ENCODE measurements at places on chromosomes 1 and 21.

DNA sequence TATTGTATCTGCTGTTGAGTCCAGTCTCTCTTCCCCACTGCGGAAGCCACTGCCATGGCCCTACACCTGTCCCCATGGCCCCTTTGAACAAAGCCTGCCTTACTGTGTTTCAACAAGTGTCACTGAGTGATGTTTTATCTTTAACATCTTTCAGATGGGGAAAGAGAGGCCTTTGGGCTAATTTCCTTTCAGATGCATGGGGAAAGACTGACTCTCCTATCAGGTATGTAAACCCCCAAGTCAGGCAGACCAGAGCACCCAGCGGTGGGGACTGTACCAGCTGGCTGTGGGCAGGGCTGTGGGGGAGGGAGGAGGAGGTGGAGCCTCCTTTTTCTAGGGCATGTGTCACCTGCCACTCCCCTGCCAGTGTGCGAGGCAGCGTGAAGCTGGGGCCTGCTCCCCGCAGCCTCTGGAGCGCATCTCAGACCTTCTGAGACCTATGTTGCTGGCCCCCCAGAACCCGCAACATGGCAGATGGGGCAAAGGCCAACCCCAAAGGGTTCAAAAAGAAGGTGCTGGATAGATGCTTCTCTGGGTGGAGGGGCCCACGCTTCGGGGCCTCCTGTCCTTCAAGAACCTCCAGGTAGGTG, at the start of gene PLA2G2F:
TSS of gene PLA2G2F (plus strand) at position 363 of the 590 bp plus-strand sequence. CDS start at position 468, 105 bp downstream.
- DNase-seq = no peak

GRCh38 chr1:155272466-155273342, 600 bp downstream of the CLK2 start:
- DNase-seq = no peak

GRCh38 chr1:61241411-61241838, 159.1 kb downstream of the NFIA start:
- DNase-seq = no peak

- peak; percentile 62 for DNase-seq
Measured at GRCh38 chr1:112508278-112509004, at the start of gene WNT2B. WNT2B (plus strand) TSS chr1:112508965; CDS start chr1:112509263, 298 bp downstream.

GRCh38 chr1:15249081-15249480, 2.1 kb downstream of the FHAD1 start:
- peak; percentile 60 for DNase-seq

GRCh38 chr1:115706587-115707425, 61.7 kb downstream of the CASQ2 start:
- DNase-seq = peak; percentile 23

GRCh38 chr1:207868251-207868773, 42.6 kb downstream of the CD34 start:
- DNase-seq = peak; percentile 24

DNA sequence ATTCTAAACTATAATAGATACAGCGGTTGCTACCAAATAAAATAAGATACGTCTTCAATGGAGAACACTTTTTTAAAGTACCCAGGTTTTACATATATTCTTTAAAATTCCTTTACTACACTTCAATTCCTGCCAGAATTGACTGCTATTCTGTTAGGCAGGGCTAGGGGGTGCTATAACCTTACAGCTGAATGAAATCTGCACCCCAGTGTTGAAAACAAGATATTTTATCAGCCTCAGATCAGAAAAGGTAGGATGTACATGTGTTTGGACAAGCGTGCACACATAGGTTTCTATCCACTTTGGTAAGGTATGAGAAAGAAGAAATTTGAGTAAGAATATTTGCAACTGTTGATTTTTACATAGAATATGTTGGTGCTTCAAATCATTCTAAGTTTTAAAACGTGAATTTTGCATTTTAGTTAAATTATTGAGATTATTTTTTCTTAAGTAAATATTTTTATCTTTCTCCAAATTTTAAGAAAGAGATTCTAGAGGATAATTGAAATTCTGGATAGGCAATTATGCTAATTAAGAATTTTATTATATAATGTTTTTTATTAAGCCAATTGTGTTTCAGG, 490.8 kb upstream of the ADGRL4 start:
- DNase-seq = no peak

DNA sequence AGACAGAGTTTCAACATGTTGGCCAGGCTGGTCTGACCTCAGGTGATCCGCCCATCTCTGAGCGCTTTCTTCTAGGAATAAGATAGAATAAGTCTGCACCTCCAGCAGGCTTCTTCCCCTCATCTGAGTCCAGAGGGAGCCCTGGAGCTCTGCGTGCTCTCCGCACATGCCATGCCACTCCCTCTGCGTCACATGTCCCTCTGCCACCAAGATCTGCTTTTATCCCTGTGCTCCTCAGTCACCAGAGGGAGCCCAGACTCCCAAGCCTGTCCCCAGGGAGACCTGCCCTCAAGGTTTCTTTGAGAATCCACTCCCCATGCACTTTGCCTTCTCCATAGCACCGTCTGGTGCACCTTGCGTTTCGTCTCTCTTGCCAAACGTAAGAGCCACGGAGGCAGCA, 213.0 kb downstream of the CAMTA1 start:
- DNase-seq = no peak

DNA sequence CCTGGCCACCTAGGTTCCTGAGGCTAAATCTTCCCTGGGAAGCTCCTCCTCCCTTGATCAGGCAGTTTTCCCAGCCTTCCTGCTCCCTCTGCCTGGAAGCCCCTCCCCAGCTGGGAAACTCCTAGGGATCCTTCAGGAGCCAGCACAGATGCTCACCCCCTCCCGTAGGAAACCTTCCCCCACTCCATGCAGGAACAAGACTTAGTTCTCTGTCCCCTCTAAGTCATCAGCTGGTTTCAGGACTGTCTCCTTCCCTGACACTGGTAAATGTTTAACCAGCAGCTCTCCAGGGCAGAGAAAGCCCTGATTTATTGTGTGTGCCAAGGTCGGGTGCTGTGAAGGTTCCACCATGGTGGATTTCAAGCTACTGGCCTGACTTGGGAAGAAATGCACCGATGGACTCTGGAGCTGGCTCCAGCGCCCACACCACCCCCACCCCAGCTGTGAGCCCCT, 25.0 kb downstream of the TTC39A start:
- no peak for DNase-seq

DNA sequence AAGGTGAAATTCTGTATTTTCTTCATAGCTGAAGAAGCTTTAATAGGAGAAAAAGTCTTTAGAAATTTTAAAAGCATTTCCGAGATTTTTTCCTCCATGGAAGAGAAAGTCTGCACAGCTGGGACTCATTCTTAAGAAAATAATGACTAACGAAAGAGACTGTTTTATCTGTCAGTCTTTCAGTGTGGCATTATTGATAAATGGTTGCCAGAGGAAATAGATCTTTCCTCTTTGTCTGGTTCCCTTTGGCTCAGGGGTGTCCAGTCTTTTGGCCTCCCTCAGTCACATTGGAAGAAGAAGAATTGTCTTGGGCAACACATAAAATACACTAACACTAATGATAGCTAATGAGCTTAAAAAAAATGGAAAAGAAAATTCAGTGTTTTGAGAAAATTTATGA, 49.9 kb downstream of the KDM1A start:
- DNase-seq = no peak

DNA sequence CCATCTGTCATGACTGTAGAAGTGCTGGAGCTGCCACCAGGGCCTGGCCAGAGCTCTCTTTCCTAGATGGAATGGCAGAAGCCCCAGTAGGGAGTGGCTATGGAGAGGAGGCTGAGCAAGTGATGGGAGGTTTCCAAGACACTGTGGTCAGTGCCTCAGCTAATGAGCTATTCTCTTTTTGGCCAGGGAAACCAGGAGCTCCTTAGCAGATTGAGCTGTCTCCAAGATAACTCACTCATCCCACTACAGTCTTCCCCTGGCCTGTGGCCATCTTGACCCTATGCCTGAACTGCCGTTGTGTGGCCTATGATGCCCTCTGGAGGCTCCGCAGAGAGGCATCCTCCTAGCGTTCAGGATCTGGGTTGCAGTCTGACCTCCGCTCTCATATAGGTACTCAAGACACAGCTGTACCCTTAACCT, 60.5 kb downstream of the ERI3 start:
- no peak for DNase-seq

DNA sequence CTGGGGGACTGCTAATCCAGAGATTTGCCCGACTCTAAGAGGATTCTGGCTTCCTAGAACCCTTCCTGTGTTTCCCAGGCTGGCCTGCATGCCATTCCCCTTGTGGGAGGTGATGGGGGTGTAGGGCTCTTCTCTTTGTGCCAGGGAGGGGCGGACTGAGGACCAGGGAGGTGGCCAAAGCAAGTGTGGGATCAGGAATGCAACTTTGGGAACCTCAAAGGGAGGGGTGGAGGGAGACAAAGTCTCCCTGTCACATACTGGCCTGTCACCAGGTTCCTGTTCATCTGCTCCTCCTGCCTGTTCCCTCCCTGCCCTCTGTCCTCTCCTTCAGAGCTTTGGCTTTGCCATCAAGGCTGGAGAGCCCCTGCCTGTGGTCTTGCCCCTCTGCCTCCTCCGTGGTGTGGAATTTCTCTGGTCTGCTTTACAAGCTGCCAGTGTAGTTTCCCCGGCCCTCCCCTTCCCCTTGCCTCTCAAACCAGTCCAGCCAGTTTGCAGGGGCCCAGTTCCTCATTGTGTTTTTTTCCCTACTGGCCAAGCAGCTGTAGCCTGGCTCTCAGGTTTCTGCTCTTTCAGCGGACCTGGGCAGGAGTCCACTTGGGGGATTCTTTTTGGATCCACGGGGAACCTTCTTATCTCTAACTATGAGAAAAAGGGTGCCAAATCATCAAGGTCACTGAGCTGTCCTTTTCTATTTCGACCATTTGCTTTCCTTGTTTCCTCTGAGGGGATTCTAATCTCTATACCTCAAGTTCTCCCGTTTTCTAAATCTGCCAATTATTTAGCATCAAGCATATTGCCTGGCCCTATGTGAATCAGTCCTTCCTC, 1.8 kb downstream of the CGN start:
- no peak for DNase-seq

GRCh38 chr1:53686091-53686964, 52.6 kb downstream of the GLIS1 start:
- DNase-seq = no peak

DNA sequence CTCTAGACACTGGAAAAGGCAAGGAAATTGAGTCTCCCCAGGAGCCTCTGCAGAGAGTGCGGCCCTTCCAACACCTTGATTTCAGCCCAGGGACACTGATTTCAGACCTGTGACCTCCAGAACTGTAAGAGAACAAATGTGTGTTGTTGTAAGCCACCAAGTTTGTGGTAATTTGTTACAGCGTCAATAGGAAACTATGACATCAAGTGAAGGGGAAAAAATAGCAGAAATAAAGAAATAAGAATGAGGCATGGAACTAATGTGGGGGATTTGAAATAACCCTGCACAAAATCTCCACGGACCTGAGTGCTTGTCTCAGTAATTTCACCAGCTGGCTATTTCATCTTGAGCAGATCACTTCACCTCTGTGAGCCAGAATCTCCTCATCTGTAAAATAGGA, 227.8 kb upstream of the JUN start:
- no peak for DNase-seq

DNA sequence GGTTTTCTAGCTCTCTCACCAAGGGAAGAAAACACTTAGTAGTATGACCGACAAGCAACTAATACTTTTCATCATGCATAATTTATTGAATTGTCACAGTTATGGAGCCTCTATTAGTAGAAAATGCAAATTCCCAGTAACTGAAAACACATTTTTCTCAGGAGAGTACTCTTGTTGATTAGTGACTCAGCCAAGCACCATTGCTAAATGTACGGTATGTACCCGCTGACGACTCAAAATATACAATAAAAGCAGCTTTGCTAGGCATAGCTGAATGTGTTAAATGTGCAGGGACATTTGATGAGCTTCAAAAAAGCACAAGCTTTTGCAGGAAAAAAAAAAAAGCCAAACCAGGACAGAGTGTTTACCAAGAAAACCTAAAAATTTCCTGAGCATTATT, 63.9 kb downstream of the WDR64 start:
- DNase-seq = no peak

DNA sequence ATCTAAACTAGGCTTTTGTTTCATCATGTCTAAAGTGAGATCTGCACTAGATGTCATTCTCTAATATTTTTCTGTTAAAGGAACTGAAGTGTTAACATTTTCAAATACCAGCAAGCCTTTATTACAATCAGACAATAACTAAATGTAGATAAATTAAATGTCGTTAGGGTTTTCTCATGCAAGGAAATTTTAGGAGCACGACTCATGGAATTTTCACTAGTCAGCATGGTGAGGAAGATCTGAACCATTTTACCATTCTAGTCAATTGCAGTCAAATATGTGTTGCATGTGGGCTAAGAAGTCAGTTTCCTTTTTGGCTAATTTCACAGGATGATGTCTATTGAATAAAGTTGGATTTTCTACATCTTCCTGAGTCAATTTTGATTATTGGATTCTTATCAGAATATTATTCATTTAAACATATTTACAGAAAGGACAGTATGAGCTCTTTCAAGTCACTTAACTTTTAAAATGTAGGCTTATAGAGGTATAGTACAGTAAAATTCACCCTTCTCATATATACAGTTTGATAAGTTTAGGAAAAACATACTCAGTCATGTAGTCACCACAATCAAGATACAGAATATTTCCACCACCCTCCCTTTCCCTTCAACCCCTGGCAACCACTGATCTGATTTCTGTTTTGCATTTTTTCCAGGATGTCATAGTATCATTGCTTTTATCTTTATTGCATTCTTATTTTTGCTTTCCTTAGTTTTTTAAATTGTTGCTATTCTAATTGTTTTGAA, 9.2 kb downstream of the GCSAML start:
- DNase-seq = no peak

DNA sequence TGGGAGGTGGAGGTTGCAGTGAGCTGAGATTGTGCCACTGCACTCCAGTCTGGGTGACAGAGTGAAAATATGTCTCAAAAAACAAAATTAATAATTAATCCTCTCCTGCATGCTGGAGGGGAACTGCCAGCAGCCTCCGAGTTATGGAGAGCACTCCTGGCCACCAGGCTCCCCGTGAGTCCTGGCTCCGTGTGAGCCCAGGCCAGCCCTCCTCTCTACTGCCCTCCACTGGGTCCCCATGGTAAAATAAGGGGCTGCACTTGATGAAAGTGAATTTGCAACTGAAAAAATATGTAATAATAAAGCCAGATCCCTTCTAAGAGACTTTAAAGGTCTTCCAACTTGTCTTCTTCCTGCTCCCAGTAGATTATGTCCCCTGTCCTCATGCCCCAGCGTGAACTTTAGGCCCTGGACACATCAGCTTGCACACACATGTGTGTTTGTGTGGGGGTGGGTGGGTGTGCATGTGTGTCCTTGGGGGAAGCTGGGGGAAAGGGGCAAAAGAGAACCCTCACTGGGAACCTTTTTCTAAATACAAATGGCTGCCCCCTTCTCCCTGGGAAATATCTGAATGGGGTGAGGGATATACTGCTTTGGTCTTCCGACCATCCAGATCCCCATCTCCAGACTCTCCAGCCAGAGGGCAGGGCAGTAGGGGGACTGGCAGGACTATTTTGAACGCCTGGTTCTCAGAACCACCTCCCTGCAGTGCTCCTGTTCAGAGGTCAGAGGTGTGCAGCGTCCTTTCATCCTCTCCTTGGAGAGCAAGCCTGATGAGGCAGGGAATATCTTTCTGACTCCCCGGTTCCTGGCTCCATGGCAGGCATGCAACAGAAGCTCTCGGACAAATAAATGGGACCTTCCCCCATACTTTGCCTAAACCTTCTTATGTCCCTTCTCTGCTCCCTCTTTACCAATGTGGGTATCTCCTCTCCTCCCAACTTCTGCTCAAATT, 26.2 kb downstream of the NEK2 start:
- DNase-seq = no peak
